Naive thymus-derived CD4-positive, alpha-beta T cell (primary cell): ENCODE measurements at places on chromosomes 11 and 22.

DNA sequence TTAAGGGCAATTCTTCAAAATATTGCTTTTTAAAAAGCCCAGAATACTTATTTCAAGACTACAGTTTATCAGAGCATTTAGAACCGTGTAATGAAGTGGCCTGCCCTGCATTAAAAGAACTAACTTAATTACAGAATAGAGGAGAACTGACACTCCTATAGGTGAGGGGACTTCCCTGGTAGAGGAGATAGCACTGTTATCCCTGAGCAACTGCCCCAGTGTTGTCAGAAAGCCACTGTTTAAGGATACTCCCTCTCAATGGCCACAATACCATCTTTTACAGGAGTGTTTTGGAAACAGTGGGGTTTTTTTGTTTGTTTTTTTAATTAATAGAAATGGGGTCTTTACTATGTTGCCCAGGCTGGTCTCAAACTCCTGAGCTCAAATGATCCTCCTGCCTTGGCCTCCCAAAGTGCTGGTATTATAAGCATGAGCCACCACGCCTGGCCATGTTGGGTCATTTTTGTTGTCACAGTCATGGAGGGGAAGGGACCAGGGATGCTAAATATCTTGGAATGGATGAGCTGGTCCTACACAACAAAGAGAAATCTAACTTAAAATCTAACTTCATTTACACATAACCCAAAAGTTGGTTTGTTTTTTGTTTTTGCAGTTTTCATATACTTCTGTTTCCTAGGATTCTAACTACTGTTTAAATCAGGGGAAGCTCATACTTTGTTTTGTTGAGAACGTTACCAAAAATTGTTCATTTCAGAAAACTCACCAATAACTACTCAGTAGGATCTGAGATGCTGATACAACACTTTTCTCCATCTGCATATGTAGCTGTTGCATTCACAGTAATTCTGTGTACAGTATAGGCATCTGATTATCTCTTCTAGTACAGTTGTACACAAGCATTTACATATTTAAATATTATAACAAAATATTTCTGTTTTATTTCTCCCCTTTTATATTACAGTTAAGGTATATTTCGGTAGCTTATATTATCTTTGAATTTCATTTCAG is 8.1 kb downstream of the RPL27A start:
- no peak for DNase-seq

DNA sequence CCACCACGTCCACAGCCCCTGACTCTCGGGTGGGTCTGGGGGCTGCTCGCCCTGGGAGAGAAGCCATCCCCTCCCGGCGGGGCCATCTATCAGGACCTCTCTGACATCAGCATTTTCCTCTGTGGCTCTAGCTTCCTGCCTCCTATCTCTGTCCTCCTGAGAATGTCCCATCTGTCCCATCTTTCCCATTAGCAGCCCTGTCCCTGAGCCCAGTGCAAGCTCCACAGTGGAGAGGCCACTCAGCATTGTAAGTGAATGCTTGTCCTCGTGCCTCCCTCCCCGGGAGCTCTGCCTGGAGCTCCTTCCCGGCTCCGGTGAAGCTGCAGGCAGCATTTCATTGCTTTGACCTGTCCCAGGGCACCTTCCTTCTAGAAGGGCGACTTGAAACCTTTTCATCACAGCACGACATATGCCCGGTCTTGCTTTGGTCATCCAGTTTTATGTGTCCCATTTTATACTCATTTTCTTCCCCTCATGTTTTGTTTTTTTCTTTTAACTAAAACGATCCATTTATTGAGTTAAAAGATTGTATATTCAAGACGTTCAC is 49.7 kb downstream of the RTN4R start:
- DNase-seq, result no peak

DNA sequence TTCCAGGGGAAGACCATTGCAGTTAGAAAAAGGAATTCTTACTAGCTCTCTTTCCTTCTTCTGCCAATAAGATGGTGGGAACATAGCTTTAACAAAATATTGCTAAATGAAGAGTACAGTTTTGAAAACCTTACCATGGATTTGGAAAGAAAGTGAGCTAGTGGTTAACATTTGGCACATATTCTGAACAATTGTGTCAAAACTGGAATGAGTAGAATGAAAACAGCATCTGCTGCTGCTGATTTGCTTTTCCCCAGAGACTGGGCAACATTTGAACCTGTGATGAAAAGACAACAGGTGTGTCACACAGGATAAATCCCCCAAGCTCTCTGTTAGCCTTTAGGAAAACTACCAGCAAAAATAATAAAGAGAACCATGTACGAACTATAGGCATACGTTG is 761.4 kb downstream of the KCNA4 start:
- no peak for DNase-seq

DNA sequence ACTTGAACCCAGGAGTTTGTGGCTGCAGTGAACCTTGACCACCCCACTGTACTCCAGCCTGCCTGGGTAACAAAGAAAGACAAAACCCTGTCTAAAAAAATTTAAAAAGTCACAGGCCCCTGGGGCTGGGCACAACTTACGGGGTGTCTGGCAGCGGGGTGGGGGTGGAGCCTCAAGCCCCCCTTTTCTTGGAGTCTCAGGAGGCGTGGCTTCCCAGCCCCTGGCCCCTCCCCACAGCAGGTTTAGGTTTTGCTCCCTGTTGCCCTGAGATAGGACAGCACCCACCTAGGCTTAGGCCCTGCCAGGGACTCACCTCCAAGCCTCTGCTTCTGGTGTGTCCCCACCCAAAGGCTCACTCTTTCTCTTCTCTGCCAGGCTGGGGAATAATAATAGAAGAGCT is 22.4 kb downstream of the MGAT3 start:
- DNase-seq, result no peak

GRCh38 chr11:1402355-1403077 is 12.8 kb downstream of the BRSK2 start:
- DNase-seq, result no peak
